ENCODE measurements at places on chromosomes 11 and 22.

GRCh38 chr11:24697522-24698111 lies 200.8 kb downstream of the LUZP2 start:
- DNase-seq = no peak

GRCh38 chr11:69101115-69101791 lies 52.5 kb downstream of the TPCN2 start:
- peak; percentile 78 for DNase-seq

DNA sequence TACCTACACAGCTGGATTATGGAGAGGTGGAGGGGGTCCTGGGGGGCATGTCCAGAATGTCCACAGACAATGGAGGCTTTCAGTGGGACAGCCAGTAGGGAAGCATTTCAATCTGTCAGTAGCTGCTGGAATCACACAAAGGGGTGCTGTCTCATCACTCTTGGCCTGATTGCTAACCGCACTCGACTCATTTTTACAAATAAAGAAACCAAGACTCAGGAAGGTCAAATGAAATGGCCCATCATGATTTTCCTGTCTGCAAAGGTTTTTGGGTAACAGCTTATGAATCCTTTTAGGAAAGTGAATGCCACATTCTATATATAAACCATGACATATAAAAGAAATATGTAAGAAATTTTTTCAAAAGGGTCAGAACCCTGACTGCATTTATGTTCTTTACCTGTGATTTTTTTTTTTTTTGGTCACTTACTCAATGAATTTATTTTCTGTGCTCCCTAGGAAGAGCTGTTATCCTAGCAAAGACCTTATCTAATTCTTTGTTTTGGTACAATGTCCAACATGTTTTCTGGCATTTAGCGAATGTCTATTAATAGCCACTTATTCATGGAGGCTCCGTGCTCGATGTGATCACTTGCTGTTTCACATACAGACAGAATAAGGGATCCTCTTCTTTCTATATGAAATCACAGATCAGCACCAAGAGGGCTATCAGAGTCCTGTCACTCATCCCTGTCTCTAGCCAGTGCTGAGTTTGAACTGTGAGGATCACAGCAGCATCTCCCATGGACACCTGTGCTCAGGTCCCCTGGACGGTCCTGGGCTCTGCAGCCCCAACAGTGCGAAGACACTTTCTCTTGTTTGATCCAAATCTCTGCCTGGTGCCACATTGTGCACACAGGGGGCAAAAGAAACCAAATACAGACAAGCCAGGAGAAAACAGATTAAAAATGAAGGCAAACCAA lies 979.7 kb downstream of the NTM start:
- DNase-seq = no peak

DNA sequence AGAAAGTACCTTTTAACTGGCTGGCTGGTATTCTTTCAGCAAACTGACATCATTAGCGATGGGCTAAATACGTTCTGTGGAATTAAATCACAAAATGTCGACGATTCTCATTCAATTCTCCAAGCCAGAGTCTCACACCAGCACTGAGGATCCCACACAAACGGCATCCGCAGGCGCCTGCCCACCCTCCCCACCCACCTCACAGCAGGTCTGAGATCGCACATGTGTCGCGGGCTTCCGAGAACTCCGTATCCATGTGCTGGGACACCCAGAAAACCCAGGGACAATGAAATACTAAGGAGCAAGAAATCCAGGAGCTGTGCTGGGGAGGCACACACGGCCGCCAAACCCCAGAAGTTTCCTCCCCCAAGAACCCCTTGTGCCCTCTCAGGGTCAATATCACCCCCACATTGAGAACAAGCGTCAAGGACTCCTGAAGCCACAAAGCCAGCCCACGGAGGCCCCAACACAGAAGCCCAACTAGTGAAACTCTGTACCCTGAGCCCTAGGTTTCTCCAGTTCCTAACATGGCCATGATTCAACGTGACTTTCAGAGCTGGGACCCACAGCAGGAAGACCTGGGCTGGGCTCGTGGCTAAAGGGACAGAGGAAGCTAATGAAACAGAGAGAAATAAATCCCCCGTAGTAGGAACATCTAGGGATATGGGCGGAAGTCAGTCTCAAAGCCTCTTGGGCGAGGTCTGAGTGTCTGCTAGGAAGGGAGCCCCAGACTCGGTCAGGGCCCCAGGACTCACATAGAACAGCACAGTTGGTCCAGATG lies 8.0 kb downstream of the TOLLIP start:
- no peak for DNase-seq

- no peak for DNase-seq
Observed at GRCh38 chr11:131615611-131616010, 245.2 kb downstream of the NTM start.

GRCh38 chr22:19406281-19406811 lies 25.2 kb downstream of the HIRA start:
- no peak for DNase-seq

DNA sequence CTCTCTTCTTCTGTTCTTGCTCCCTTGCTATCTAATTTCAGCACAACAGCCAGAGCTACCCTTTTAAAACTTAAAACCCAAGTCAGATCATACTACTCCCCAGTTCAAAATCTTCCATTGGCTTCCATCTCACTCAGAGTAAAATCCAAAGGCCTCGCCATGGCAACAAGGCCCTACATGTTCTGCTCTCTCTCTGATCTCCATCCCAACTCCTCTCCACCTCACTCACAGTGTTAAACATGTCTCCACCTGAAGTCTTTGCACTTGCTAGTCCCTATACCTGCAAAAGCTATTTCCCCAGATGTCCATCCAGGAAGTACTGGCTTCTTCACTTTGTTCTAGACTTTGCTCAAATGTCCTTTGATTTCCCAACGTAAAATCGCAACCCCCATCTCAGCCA lies 3.0 kb upstream of the GRAP2 start:
- DNase-seq = no peak

DNA sequence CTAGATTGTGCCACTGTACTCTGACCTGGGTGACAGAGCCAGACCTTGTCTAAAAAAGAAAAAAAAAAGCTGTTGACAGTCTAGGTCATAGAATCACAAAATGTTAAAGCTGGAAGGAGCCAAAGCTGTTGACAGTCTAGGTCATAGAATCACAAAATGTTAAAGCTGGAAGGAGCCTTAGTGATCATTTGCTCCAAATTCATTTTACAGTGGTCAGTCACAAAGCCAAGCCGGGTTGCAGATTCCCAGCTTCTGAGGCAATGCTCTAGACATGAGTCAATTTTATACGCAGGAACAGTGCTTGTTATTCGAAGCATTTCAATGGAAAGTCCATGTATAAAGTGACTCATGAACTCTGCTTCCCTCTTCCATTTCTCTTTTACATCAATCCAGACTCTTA lies 47.4 kb downstream of the SYT13 start:
- DNase-seq = no peak

- no peak for DNase-seq
Observed at GRCh38 chr11:119469506-119469905, 46.5 kb upstream of the THY1 start.

- DNase-seq = no peak
Observed at GRCh38 chr11:10728789-10729472, 22.1 kb upstream of the CTR9 start.

- no peak for DNase-seq
Observed at GRCh38 chr11:24793479-24793878, 296.6 kb downstream of the LUZP2 start.

GRCh38 chr22:23548501-23549197 lies 31.4 kb downstream of the IGLL1 start:
- no peak for DNase-seq

- DNase-seq = no peak
Observed at GRCh38 chr11:118882491-118882890, 1.2 kb upstream of the CXCR5 start.

GRCh38 chr11:76203131-76203925 lies 3.0 kb downstream of the WNT11 start:
- no peak for DNase-seq

GRCh38 chr11:66346476-66347424 lies 679 bp downstream of the B4GAT1 start:
- no peak for DNase-seq

- peak; percentile 47 for DNase-seq
Observed at GRCh38 chr11:45209891-45210699, 63.7 kb downstream of the PRDM11 start.

DNA sequence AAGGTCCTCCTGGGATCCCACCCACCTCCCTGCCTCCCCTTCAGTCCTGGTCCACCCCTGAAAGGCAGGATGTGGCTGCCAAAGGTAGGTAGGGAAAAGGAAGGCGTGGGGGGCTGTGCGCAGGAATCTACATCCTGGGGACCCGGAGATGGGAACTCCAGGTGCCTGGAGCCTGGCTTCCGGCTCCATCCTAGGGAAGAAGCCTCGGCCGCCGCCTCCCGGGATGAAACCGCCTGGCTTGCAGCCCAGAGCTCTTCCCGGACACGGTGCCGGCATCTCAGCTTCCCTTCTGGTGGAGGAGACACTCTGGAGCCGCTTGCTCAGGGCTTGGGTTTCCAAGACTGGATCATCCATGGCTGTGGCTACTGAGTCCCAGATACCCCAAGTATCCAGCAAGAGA lies 33.3 kb upstream of the PDGFB start:
- no peak for DNase-seq

GRCh38 chr22:29912605-29913398 lies 29.8 kb downstream of the MTMR3 start:
- DNase-seq = no peak

DNA sequence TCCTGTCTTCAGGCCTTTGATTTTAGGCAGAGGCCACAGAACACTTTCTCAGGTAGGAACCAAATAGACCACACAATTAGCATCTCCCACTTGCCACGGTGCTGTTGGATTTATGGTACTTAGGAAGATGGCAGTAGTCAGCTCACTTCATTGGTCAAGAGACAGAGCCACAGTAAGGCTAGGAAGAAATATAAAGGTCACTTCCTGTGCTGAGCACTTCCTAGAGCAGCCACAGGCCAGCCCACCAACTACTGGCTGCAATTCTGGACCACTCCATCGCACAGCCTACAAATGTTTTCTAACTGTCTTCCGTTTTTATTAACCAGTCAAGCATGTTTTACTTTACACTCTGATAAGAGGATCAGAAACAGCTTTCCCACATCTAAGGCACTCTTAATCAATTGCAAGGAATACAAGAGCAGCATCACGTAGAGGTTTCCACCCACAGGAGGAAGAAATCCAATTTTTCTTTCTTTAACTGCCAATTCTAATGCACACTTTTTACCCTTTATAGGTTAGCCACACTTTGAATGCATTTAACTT lies 54.7 kb downstream of the ABTB2 start:
- DNase-seq = no peak

DNA sequence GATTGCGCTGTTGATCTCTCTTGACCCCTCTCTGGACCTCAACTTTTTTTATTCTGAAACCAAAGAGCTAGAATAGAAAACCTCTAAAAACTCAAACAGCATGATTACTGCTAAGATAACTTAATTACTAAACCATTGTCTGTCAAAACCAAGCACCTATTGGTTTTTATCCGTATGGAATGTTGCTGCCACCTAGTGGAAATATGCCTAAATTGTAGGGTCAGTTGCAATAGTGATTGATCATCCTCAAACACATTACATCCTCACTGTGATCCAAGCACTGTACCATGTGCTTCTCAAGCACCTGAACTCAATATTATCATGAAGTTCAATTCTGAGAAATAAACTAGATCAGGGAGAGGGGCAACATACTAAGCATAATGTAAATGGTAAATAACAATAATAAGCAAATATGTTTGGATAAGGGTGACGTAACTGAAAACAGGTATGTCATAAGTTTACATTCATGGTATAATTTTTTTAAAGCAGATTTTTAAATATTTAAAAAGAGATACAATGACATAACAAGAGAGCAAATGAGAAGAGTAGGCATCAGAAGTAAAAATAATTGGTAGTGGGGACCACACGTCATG lies 3.8 kb upstream of the OR5A2 start:
- DNase-seq = peak; percentile 4

- DNase-seq = peak; percentile 30
Observed at GRCh38 chr11:78740199-78741071, 165.8 kb upstream of the NARS2 start.

- DNase-seq = no peak
Observed at GRCh38 chr22:45127866-45128265, 35.9 kb upstream of the NUP50 start.

DNA sequence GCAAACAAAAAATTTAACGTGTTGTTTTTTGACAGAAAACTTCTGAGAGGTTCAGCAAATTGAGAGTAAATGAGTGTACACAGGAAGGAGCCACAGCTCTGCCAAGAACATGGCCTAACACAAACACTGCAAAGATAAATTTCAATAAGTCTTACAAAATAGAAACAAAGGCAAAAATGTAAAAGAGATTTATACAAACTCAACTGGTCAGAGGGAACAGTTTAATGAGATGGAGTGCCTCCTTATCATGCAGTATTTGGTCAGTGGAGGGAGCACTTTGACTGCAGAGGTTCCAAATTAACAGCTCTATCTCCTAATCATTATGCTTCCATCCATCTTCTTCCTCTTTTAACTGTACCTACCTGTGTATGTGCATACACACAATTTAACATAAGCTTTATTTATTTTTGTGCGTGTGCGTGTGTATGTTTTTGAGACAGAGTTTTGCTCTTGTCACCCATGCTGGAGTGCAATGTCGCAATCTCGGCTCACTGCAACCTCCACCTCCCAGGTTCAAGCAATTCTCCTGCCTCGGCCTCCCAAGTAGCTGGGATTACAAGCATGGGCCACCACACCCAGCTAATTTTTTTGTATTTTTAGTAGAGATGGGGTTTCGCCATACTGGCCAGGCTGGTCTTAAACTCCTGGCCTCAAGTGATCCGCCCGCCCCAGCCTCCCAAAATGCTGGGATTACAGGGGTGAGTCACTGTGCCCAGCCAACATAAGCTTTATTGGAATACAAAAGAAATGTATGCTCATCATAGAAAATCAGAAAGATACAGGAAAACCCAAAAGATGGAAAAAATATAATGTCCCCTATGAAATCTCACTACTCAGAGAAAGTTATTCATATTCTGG lies 111.9 kb downstream of the MRTFA start:
- no peak for DNase-seq

- no peak for DNase-seq
Observed at GRCh38 chr22:17198170-17199002, 20.8 kb downstream of the ADA2 start.

DNA sequence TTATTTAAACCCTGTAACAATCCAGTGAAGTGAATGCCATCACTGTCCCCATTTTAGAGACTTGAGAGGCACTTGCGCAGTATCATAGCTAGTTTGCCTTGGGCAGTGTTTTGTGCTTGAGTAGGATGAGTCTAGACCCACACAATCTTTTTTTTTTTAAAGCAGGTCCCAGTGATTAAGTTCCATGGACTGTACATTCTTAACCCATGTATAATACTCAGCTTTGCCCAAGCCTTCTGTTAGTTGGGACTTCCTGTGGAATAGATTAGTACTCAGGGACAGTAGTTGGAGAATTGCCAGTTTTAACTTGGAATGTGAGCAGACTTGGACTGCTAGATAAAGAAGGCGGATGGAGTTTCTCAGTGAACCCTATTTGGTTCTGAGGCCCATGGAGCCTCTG lies 108.6 kb upstream of the RASSF10 start:
- no peak for DNase-seq
